Left lung (tissue), 14 donors: ENCODE measurements at places on chromosomes 12 and 14.

- no peak for DNase-seq
Measured at GRCh38 chr12:131413006-131413405, 297.9 kb upstream of the SFSWAP start.

GRCh38 chr12:44159862-44160261, 324.0 kb downstream of the TMEM117 start:
- DNase-seq: no peak

DNA sequence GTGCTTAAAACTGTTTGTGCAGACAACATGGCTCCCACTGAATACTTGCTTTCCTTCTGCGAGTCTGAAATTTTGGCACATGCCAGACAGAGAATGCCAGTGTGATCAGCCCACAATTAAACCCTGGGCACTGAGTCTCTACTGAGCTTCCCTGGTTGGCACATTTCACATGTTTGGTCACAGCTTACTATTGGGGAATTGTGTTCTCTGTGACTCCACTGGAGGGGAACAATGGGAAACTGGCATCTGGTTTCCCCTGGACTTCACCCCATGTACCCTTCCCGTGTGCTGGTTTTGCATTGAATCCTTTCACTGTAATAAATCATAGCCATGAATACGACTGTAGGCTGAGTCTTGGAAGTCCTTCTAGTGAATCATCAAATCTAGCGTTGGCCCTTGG, 64.9 kb downstream of the EFCAB11 start:
- DNase-seq: no peak

DNA sequence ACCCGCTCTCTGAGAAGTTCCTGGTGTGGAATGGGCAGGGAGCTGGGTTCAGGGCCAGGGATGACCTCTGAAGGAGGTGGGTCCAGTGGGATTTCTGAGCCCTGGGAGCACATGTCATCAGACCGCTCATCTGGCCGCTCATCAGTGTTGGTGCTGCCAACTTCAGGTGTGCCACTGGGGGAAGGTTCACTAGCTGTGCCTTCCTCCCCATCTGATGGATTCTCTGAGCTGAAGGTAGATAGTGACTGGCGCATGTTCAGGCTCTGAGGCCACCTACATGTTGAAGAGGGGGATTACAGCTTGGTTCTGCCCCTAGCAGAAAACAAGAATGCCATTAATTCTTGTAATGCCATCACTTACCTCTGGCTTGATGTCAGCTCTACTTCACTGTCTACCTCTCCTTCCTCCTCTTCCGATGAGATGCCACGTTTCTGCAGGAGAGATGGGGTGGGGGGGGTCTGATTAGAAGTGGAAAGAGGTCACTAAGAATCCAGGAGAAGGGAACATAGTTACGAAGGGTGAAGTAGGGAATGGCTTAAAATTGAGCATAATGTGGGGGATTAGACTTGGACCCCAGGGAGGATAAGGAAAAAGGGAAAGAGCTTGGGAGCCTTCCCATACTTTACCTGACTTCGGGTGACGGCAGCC, 17.2 kb downstream of the MAP3K12 start:
- no peak for DNase-seq

DNA sequence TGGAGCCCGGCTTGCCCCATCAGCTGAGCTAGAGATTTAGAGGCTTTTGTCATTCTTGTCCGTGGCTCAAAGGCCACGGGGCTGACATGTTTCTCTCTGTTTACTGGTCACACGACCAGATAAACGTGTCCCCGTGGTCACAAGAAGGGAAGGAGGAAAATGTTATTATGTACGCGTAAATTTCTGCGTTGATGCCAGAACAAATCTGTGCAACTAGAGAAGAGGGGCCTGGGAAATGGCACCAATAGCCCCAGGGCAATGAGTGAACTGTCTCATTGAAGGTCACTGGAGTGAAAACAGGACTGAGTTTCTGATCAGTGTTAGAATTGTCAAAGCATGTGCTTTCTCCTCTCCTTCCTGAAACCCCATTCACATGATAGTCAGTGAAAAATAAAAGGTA, 25.3 kb downstream of the OAS2 start:
- DNase-seq: no peak

GRCh38 chr14:32657081-32657480, 281.6 kb upstream of the NPAS3 start:
- no peak for DNase-seq

DNA sequence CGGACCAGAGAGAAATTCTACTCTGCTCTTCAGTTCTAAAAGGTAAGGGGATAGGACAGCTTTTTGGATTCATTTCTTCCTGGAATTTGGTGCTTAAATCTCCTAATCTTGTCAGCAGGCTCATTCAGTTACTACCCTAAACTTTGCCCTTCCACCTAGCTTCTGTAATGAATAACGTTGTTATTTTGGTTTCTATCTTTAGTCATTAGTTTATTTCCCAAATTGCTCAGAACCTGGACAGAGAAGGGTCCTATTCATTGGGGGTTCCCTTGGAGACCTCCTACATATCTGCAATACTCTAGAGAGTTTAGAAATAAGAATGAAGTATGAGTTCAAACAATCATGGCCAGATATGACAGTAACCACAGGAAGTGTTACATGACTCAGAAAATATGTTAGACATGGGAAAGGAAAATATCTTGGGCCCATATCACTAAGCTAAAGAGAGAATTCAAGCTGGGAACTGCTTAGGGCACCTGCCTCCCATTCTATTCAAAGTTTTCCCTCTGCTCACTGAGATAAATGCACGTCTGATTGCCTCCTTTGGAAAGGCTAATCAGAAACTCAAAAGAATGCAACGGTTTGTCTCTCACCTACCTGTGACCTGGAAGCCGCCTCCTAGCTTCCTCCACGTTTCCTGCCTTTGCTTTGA, 87.9 kb downstream of the GAS2L3 start:
- no peak for DNase-seq

GRCh38 chr12:130712346-130713065, 3.6 kb downstream of the RIMBP2 start:
- no peak for DNase-seq

DNA sequence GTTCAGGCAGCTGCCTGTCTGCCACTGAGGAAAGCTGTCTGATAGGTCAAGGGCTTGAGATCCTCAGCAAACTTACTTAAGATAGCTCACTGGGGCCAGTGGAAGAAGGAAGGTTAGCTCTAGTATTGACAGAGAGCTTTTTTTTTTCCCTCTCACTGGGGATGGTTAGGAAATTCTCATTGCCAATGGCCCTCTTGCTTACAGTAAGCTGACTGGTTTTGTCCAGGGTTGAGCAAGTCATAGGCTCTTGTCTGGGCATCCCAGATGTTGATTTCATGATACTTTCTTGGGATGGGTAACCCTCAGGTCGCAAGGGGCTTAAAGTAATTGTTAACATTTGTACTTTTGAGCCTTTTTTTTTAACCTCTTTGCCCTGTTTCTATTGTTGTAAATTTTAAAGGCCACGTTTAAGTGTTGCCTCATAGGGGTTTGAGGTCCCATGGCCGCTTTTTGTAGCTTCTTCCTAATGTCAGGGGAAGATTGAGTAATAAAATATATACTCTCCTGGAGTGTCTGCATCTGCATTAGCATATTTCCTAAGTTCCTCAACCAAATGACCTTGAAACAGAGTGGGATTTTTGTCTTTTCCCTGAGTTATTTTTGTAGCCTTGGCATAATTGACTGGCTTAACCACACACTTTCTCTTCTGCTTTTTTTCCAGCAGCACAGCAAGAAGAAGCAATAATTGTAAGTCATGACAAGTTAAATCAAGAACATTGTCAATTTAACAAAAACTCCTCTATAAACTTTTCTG, 716.0 kb downstream of the LRFN5 start:
- no peak for DNase-seq
